ENCODE measurements at places on chromosomes 2 and 18. TPM values are rescaled to one million over a fixed set of nuclear protein-coding genes. Genes with fewer than 3 reads are reported as not detected.

Gene TUBA4B
- total RNA-seq = not detected

Gene COL5A2
- 717 TPM for total RNA-seq

Gene PKDCC
- total RNA-seq = 12.3 TPM

Gene CDCA7
- 2.5 TPM for total RNA-seq

Gene FTCDNL1
- 0.76 TPM for total RNA-seq

Gene NFU1
- 50.0 TPM for total RNA-seq

Gene AQP12A
- not detected for total RNA-seq

Gene FAM136A
- total RNA-seq = 25.3 TPM

Gene SLC8A1
- total RNA-seq = 139 TPM

Gene NTSR2
- not detected for total RNA-seq

Gene C2orf66
- 0.13 TPM for total RNA-seq

Gene CCDC74A
- 6.9 TPM for total RNA-seq

Gene TAF4B
- total RNA-seq = 4.6 TPM

Measured in articular chondrocyte of knee joint (primary cell).